ENCODE measurements at places on chromosomes 12 and 14. TPM values are rescaled to one million over a fixed set of nuclear protein-coding genes. Genes with fewer than 3 reads are reported as not detected.

- DNase-seq = no peak
Observed at GRCh38 chr14:32542507-32542906, 213.4 kb downstream of the AKAP6 start.

- DNase-seq = no peak
Observed at GRCh38 chr12:110251381-110251780, 29.7 kb upstream of the ATP2A2 start.

DNA sequence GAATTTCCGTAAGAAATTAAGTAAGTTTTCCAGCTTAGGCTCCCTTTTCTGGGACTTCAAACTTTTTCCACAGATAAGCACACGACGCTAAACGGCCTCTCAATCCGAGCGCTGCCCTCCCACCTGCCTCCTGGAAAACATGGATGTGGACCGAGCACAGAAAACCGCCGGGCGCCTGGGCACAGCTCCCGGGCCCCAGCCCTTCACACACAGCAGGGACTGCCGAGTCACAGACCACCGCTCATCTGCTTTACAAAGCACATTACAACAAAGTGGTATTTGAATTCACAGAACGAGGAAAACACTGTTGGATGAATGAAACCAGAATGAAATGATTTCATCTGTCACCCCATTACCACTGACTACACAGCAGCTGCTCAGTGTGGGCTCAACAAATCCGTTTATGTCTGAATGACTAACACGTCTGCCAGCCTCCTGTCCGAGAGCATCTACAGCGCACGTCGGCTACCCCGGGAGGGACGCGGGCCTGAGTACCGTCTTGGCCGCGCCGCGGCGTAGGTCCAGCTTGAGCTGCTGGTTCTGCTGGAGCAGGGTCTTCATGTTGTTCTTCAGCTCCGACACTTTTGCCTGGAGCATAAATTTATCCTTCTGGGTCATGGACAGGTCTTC lies 13.1 kb upstream of the ANKLE2 start:
- DNase-seq = no peak

DNA sequence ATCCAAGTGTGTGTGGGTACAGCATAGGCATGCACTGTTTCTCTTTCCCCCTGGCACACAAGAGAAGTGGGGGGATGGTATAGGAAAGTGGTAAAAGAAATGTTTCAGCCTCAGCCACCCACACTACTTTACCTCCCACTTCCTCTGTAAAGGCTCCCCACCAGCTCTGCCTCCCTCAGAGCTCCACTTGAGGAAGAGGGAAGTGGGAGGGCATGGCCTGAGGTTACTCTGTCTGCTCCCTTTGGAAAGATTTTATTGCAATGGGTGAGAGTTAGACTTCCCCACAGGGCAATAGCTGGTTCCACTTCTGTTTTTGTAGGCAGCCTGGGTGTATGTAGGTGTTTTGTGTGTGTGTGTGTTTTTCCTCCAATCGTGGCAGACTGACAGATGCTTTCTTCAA lies 145.3 kb downstream of the SSPN start:
- DNase-seq = no peak

- DNase-seq = no peak
Observed at GRCh38 chr12:116497051-116497591, 62.1 kb upstream of the MAP1LC3B2 start.

DNA sequence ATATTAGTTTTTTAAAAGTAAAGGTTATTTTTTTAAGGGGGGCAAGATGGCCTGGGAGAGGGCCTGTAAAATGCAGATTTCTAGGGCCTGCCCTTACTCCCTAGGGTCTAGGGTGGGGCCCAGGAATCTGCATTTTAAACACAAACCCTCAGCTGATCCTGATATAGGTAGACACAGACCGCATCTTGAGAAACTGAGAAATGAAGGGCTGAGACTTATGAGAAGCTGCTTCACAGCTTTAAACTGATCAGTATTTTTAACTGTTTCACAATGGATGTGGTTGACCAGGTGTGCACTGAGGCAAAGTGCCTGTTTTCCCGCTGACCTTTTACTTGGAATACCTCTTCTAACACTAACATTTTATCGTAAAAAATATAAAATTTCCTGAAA lies 84.0 kb downstream of the CCDC88C start:
- DNase-seq = no peak

DNA sequence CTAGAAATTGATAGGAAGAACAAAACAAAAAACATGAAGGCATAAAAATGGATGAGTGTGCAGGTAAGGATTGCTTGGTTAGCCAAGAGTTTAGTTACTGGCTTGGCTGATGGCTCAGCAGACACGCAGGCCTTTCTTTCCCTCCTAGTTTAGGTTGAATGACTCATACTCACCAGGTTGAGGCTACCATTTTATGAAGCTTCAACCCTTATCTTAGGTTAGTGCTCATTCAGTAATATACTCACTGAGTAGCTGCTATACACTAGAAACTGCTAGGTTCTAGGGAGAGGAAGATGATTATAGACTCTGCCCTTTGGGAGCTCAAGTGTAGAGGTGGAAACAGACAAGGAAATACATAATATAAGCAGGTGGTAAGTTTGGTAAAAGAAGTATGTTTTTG lies 6.0 kb downstream of the P3H3 start:
- DNase-seq = no peak

The NUMB gene
- total RNA-seq = 21.3 TPM

The LMNTD1 gene
- total RNA-seq = not detected

The DEGS2 gene
- 0.26 TPM for total RNA-seq

The CLEC2A gene
- total RNA-seq = not detected
